ENCODE measurements at places on chromosomes 4 and X.
A peak's percentile ranks its signal among the peaks of the same experiment; 100 is the strongest.

- DNase-seq = no peak
Measured at GRCh38 chr4:52572936-52573485, 86.1 kb downstream of the USP46 start.

DNA sequence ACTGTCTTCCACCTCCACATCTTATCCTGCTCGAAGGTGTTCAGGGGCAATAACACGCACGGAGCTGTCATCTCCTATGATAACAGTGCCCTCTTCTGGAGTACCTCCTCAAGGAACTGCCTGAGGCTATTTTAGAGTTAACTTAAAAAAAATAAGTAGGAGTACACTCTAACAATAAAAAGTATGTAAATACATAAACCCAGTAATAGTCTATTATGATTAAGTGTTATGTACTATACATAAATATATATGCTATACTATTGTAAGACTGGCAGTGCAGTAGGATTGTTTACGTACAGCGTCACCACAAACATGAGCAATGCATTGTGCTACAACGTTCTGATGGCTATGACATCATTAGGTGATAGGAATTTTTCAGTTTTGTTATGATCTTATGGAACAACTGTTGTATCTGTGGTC, 34.5 kb upstream of the TLR2 start:
- DNase-seq = no peak

DNA sequence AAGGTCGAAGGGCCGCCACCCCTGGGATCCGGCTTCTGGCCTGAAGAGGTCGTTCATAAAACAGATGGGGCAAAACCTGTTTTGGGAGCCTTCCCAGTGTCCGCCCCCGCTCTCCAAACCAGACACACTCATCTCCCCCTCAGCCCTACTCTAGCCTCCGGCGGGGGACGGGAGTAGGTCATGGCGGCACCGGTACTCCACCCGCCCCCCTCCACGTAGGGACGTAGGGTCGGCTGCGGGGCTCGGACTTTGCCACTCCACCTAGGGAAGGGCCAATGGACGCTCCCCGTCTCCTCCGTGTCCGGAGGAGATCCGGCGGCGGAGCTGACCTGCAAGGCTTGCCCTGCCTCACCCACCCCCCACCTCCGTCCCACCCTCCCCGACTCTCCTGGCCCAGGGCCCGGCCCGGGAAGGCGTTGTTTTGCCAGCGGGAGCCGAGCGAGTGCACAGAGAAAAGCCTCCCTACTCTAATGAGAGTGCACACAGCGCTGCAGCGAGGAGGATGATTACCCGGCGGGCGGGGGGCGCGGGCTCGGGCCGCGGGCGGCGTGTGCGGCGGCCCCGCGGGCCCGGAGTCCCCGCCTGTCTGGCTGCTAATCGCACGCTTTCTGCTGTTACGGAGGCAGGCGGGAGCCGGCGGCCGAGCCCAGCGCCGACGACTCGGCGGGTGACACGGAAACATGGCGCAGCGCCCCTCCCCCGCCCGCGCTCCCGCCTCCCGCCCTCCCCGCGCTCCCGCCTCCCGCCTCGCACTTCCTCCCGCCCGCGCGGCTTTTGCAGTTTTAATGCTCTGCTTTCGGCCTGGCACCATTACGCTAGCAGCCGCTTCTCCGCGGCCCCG, 8.3 kb upstream of the BCOR start:
- peak; percentile 65 for DNase-seq

DNA sequence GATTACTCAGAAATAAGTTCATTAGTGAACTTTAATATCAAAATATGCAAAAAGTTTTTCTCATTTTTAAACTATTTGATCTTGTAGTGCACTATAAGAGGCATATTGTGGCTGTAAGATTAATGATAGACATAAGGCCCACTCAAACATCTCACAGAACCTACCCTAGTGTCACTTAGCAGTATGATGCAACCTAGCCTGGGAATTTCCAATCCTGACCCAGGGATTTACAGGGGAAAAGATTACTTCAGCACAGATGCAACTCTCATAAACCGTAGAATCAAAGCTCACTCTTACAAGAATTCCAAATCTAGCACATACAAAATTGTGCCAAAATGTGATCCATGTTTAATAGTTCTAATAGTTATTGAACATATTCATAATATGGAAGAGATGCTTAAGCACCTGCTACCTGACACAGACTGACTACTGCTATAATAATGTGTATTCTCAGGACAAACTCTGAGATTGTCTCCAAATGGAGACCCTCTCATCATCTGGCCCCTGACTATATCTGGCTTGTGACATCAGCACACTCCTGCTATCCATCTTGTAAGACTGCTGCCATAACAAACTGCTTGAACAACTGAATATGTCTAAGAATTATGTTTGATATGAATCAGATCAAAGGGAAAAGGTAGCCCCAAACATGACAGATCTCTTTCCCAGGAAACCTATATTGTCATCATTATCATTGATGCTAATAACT, 271.9 kb downstream of the PABPC4L start:
- DNase-seq = no peak

- no peak for DNase-seq
Measured at GRCh38 chr4:91758487-91758886, 545.3 kb upstream of the GRID2 start.

GRCh38 chr4:6425911-6426310, 46.5 kb downstream of the PPP2R2C start:
- no peak for DNase-seq

DNA sequence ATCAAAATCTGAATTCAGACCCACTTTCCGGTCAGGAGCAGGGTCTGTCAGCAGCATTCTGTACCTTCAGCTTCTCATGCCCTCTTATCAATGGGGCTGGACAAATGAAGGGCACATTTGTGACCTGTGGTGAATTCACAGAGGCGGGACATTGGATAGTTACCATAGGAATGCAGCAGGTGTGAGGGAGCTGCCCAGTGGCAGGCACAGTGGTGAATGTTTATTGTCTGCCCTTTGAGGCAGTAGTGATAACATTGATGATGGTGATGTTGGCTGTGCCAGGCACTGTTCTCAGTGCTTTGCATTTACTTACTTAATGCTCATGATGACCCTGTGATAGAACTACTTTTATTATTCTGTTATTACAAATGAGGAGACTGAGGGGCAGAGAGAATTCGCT, 101.2 kb upstream of the KIT start:
- no peak for DNase-seq

DNA sequence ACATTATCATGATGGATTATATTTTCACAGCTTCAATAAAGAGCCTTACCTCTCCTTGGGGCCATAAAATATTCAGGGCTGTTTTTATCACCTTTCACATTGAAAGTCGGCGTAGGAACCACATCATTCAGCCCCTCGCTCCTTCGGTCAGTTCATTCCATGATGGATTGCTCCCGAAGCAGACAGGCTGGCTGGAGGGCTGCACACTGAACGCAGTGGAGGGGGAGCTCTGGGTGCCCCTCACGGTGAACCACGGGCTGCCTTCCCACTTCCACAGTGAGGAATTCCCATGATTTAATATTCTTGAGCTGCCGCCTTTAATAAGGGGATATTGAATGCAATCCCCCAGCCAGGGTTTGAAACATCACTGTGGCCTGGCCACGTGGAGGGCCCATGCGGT, 16.0 kb downstream of the PPP2R2C start:
- DNase-seq = no peak

DNA sequence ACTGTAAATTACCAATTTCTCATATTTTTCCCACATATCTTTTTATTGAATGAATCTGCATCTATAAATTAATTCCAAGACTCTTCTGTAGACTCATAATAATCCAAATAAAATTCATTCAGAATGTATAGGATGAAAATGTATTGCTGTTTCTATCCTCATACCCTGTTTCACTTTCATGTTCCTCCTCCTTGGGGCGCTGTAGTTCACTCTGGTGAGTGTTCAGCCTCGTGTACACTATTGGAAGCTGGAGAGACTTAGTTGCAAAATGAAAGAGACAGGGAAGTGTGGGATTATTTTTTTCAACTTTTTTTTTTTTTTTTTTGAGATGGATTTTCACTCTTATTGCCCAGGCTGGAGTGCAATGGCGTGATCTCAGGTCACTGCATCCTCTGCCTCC, 296.1 kb downstream of the TLL1 start:
- DNase-seq = no peak

- peak; percentile 31 for DNase-seq
Measured at GRCh38 chr4:80362578-80363181, 27.1 kb downstream of the CFAP299 start.

GRCh38 chr4:68460085-68460484, 12.8 kb downstream of the TMPRSS11E start:
- DNase-seq = no peak

- no peak for DNase-seq
Measured at GRCh38 chr4:166875821-166876220, 358.5 kb downstream of the SPOCK3 start.

GRCh38 chr4:168612450-168613135, 115.7 kb downstream of the PALLD start:
- no peak for DNase-seq

- no peak for DNase-seq
Measured at GRCh38 chr4:153154007-153154975, 50.0 kb upstream of the TRIM2 start.

GRCh38 chr4:38313999-38314561, 349.9 kb upstream of the KLF3 start:
- no peak for DNase-seq

- no peak for DNase-seq
Measured at GRCh38 chr4:79198951-79199587, 126.8 kb downstream of the NAA11 start.

DNA sequence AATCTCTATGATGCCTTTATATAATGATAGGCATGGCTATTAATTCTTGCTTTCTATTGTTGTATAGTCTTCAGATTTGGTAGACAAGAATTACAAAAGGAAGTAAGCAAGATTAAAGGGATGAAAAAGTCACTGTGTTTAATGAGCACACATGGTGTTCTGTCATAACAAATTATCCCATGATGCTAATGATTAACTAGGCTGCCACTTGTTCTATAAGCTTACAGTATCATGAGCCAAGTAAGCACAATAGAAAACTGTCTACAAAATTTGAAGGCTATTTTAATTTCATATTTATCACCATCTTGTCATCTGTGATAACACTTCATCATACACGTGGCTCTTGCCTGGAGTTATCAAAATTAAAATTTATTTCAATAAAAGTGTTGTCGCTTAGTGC, 466.7 kb downstream of the GASK1B start:
- no peak for DNase-seq
